ENCODE measurements at places on chromosomes 7 and 10.

GRCh38 chr10:122554131-122555036 is 6.2 kb upstream of the DMBT1 start:
- no peak for DNase-seq

- DNase-seq, result no peak
Measured at GRCh38 chr10:24132741-24133140, 76.2 kb upstream of the KIAA1217 start.

- no peak for DNase-seq
Measured at GRCh38 chr10:3465406-3465891, 292.9 kb upstream of the PITRM1 start.

- DNase-seq, result no peak
Measured at GRCh38 chr10:117936566-117936965, 110.2 kb downstream of the RAB11FIP2 start.

GRCh38 chr7:70505468-70505867 is 626.5 kb upstream of the GALNT17 start:
- DNase-seq, result no peak

- no peak for DNase-seq
Measured at GRCh38 chr10:15478429-15478828, 107.3 kb upstream of the FAM171A1 start.

GRCh38 chr7:1593091-1593866 is 23.4 kb upstream of the PSMG3 start:
- DNase-seq, result no peak

GRCh38 chr10:33643042-33643441 is 308.6 kb upstream of the NRP1 start:
- DNase-seq, result no peak

GRCh38 chr7:144011458-144012230 is 11.5 kb downstream of the OR6B1 start:
- DNase-seq, result no peak

DNA sequence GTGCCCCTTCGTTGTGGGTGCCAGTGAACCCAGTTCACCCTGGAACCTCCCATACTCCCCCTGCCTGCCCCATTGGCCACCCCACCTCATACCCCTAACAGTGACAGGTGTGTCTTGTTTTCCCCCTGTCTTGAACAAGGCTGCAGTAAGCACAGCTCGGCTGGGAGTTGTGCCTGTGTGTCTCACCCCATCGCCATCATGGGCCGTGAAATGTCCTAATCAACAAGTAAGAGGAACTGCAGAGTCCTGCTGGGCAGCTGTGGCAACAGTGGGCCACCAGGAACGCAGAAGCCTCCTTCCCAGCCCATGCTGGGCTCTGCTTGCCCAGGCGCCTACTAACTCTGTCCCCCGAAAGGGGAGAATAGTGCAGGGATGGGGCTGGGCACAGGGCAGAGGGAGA is 91.6 kb downstream of the C10orf105 start:
- DNase-seq, result no peak

GRCh38 chr10:29158066-29158465 is 130.8 kb upstream of the LYZL1 start:
- DNase-seq, result no peak

- DNase-seq, result no peak
Measured at GRCh38 chr7:137601642-137602041, 245.1 kb downstream of the DGKI start.

DNA sequence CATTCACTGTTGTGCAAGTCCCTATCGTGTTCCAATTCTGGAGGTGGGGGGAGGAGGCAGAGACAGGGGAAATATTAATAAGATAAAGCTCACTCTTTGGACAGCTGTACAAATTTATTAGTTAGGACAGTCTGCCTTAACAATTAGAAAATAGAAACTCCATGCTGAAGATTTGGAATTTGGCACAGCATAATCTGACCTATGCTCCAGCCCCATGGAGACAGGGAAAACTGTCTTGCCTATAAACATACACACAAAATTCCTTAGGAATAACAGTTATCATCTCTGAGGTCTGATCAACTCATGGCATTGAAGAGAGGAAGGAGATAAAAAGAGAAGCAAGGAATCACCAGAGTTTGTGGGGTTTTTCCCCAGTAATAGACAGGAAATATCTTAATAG is 335.4 kb upstream of the MEOX2 start:
- DNase-seq, result no peak

- no peak for DNase-seq
Measured at GRCh38 chr10:71005337-71006305, 117.3 kb upstream of the PCBD1 start.

- no peak for DNase-seq
Measured at GRCh38 chr10:78188446-78188845, 154.8 kb downstream of the RPS24 start.

DNA sequence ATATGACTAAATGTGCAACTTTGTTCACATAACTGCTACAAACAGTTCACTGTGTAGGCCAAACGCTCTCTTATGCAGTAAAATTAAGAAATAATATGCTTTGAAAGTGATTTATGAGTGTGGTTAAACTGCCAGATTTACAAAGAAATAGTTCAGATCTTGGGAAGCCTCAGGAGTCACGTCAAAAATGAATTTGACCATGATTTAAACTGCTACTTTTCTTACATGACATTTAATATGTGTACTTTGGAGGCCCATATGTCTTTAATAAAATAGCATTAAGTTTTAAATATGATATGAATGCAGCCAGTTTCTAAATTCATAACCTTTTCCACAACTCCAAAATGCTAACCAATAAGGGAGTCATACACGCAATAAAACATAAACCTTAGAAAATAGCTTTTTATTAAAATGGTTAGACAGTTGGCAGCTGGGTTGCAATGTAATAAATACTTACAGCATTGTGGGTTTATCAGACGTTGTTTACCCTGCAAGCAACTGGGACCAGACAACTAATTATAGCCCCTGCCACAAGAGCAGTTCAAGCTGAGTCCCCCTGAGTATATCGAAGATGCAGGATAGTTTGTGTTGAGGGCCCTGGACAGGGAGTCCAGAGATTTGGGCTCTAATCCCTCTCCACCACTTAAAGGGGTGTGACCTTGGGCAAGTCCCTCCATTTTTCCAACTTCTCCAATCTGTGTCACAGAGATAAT is 640.4 kb downstream of the LRMDA start:
- no peak for DNase-seq

Measured in stimulated activated CD4-positive, alpha-beta T cell treated with anti-CD3 and anti-CD28 coated beads, Interleukin-1b, Interleukin-23, amount 100 ng/mL, for 1 hour (primary cell).